Glutamatergic neuron (in vitro differentiated cells): ENCODE measurements at places on chromosomes 3 and 15.
A peak's percentile ranks its signal among the peaks of the same experiment; 100 is the strongest.

- peaks cover 18% of the 10 kb centered on the region for H3K4me1 ChIP-seq
These were observed 35.0 kb downstream of the SEC22C start for GRCh38 chr3:42546691-42547213.

- no peak overlapping the region for H3K4me3 ChIP-seq
- H3K36me3 ChIP-seq: no peaks in the 10 kb centered on the region
- H3K27ac ChIP-seq: no peak overlapping the region
- DNase-seq: peak; percentile 9
- H3K4me1 ChIP-seq: peaks cover 6% of the 10 kb centered on the region
These were observed 5.3 kb upstream of the VIPR1 start for GRCh38 chr3:42497009-42497731.

GRCh38 chr3:10883478-10884234 is 67.6 kb downstream of the SLC6A11 start:
- no peaks in the 10 kb centered on the region for H3K4me1 ChIP-seq
- DNase-seq: peak; percentile 31
- H3K4me3 ChIP-seq: no peak overlapping the region

- H3K4me3 ChIP-seq: no peak overlapping the region
- H3K4me1 ChIP-seq: peaks cover 8% of the 10 kb centered on the region
- H3K27ac ChIP-seq: no peak overlapping the region
- H3K36me3 ChIP-seq: no peaks in the 10 kb centered on the region
- no peak for DNase-seq
These were observed 57.7 kb downstream of the FEM1B start for GRCh38 chr15:68335251-68335650.

DNA sequence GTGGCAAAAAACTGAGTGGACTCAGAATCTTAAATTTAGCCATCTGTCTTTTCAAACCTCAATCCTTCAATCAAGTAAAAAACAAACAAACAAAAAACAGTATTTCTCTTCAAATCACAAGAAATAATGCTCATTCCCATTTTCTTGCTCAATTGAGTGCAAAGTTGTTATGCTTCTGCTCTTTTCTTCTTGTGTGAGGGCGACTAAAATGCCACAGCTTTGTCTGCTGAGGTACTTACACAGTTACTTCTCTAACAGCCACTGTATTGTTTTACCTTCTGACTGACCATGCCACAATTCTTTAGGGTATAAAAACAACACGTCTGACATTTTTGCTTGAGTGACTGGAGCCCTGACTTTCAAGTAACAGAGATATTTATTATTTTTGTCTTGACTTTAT is 617.4 kb downstream of the NAALADL2 start:
- no peak overlapping the region for H3K4me3 ChIP-seq
- no peak for DNase-seq
- no peaks in the 10 kb centered on the region for H3K4me1 ChIP-seq
- H3K27ac ChIP-seq: no peak overlapping the region
- H3K36me3 ChIP-seq: no peaks in the 10 kb centered on the region
- no peaks in the 10 kb centered on the region for H3K27me3 ChIP-seq

- H3K36me3 ChIP-seq: no peaks in the 10 kb centered on the region
- H3K4me3 ChIP-seq: no peak overlapping the region
- peaks cover 1% of the 10 kb centered on the region for H3K27me3 ChIP-seq
- no peak overlapping the region for H3K27ac ChIP-seq
- no peaks in the 10 kb centered on the region for H3K4me1 ChIP-seq
These were observed 65.1 kb downstream of the CD200R1L start for GRCh38 chr3:112781599-112781998.

DNA sequence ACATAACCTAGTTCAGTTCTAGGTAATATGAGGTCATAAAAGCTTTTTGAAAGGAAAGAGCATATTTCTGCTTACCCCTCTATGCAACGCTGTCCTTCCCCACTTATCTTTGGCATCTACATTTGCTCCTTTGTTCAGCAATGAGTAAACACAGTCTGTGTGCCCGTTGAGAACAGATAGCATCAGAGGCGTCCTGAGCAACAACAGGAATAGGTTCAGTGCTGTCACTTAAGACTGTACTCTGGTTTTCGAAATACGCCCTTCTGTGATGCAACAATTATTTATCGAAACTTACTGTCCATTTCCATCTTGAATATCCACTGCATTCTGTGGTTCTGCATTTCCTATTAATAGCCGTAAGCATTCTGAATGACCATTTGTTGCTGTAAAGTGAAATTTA is 84.4 kb downstream of the BTD start:
- H3K4me3 ChIP-seq: no peak overlapping the region
- H3K4me1 ChIP-seq: no peaks in the 10 kb centered on the region
- no peaks in the 10 kb centered on the region for H3K27me3 ChIP-seq
- DNase-seq: no peak

- no peak for DNase-seq
- peaks cover 5% of the 10 kb centered on the region for H3K4me1 ChIP-seq
- H3K27ac ChIP-seq: no peak overlapping the region
- no peaks in the 10 kb centered on the region for H3K27me3 ChIP-seq
These were observed 255.8 kb downstream of the MEIS2 start for GRCh38 chr15:36844534-36844998.

- no peak for DNase-seq
- no peaks in the 10 kb centered on the region for H3K4me1 ChIP-seq
- no peak overlapping the region for H3K4me3 ChIP-seq
- H3K27ac ChIP-seq: no peak overlapping the region
- H3K27me3 ChIP-seq: no peaks in the 10 kb centered on the region
- H3K36me3 ChIP-seq: no peaks in the 10 kb centered on the region
These were observed 93.7 kb upstream of the DPPA4 start for GRCh38 chr3:109430911-109431563.

GRCh38 chr15:91589360-91589759 is 264.1 kb upstream of the SLCO3A1 start:
- H3K27me3 ChIP-seq: no peaks in the 10 kb centered on the region
- H3K27ac ChIP-seq: no peak overlapping the region
- H3K4me1 ChIP-seq: no peaks in the 10 kb centered on the region
- no peaks in the 10 kb centered on the region for H3K36me3 ChIP-seq
- H3K4me3 ChIP-seq: no peak overlapping the region
- no peak for DNase-seq

GRCh38 chr15:78243491-78243941 is 9.2 kb upstream of the ACSBG1 start:
- H3K4me3 ChIP-seq: no peak overlapping the region
- no peaks in the 10 kb centered on the region for H3K36me3 ChIP-seq
- H3K27me3 ChIP-seq: peaks cover 7% of the 10 kb centered on the region
- H3K4me1 ChIP-seq: peaks cover 8% of the 10 kb centered on the region

DNA sequence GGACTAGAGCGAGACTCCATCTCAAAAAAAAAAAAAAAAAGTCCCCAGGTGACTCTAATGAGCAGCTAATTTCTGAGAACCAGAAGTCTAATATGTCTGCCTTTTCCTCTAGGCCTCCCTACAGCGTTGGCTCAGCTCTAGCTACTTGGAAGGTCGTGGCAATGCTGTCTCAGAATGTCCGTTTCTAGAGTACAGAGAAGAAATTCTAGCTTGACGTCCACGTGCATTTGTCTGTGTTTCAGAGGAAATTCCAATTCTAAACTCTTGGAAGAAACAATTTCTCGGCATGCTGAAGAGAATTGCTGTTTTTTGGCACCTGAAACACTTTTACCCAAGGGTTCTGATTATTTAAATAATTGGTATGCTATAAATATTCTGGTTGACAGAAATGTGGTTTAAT is 78.8 kb downstream of the SOX2 start:
- no peak overlapping the region for H3K27ac ChIP-seq
- no peaks in the 10 kb centered on the region for H3K27me3 ChIP-seq
- H3K36me3 ChIP-seq: no peaks in the 10 kb centered on the region
- no peaks in the 10 kb centered on the region for H3K4me1 ChIP-seq
- no peak overlapping the region for H3K4me3 ChIP-seq

- no peaks in the 10 kb centered on the region for H3K4me1 ChIP-seq
- peaks cover 2% of the 10 kb centered on the region for H3K27me3 ChIP-seq
- H3K4me3 ChIP-seq: no peak overlapping the region
- DNase-seq: no peak
- H3K36me3 ChIP-seq: no peaks in the 10 kb centered on the region
These were observed 23.9 kb upstream of the RYK start for GRCh38 chr3:134274571-134274970.

DNA sequence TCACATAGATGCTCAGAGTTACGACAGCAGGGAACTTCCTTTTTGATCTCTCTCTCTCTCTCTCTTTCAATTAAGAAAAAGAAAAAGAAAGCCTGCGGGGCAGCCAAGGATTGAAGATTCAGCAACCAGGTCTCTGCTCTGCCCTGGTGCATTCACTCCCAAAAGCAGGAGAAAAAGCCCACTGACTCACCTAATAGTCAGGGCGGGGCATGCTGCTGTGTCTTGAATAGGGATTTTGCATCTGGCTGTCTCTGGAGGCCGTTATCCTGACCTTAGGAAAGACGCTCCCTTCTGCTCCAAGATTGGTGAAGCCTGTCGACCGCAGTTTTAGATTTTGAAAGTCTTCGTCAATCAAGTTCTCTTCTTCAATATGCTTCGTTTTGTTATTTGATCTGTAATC is 20.8 kb upstream of the ITGB5 start:
- H3K36me3 ChIP-seq: no peaks in the 10 kb centered on the region
- H3K27me3 ChIP-seq: no peaks in the 10 kb centered on the region
- H3K27ac ChIP-seq: no peak overlapping the region
- no peak overlapping the region for H3K4me3 ChIP-seq

DNA sequence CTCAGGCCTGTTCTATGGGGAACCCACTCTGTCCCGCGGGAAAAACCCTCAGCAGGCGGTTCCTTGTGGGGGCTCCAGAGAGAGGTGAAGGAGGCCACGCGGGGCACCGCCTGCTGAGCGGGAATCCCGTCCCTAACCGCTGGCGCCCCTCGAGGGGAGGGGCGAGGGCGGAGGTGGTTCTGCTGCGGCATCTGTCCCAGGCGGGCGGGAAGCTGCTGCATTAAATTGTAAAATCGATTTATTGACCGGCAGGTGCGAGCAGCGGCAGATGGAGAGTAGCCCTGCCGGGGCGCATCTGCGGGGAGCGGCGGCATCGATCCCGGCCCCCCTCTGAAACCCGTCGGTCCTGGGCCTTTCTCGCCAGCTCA is 3.7 kb upstream of the DLL4 start:
- H3K4me3 ChIP-seq: no peak overlapping the region
- H3K36me3 ChIP-seq: no peaks in the 10 kb centered on the region
- H3K27ac ChIP-seq: peak overlapping the region; percentile 78
- H3K27me3 ChIP-seq: peaks cover 26% of the 10 kb centered on the region
- DNase-seq: peak; percentile 87
- peaks cover 21% of the 10 kb centered on the region for H3K4me1 ChIP-seq

GRCh38 chr15:52006702-52007340 is 12.2 kb upstream of the MAPK6 start:
- H3K27ac ChIP-seq: no peak overlapping the region
- no peak overlapping the region for H3K4me3 ChIP-seq
- peaks cover 4% of the 10 kb centered on the region for H3K36me3 ChIP-seq
- DNase-seq: no peak
- H3K27me3 ChIP-seq: peaks cover 6% of the 10 kb centered on the region
